ENCODE measurements at places on chromosomes 6 and 20.

DNA sequence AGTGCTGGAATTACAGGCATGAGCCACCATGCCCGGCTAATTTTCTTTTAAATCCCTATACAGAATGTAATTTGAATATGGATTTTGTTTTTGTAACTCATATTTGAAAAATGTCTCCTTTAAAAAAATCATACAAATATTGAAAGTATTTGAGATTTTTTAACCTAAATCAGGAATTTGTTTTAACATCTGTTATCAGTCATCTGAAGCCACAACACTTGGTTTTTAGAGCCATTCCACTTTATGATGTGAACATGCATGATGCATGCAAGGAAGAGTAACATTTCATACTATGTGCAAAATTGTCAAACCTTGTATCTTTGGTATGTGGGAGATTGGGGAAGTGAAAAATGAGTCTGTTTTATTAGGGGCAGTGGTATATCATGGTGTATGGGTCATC, 124.5 kb upstream of the AHI1 start:
- no peak for DNase-seq

DNA sequence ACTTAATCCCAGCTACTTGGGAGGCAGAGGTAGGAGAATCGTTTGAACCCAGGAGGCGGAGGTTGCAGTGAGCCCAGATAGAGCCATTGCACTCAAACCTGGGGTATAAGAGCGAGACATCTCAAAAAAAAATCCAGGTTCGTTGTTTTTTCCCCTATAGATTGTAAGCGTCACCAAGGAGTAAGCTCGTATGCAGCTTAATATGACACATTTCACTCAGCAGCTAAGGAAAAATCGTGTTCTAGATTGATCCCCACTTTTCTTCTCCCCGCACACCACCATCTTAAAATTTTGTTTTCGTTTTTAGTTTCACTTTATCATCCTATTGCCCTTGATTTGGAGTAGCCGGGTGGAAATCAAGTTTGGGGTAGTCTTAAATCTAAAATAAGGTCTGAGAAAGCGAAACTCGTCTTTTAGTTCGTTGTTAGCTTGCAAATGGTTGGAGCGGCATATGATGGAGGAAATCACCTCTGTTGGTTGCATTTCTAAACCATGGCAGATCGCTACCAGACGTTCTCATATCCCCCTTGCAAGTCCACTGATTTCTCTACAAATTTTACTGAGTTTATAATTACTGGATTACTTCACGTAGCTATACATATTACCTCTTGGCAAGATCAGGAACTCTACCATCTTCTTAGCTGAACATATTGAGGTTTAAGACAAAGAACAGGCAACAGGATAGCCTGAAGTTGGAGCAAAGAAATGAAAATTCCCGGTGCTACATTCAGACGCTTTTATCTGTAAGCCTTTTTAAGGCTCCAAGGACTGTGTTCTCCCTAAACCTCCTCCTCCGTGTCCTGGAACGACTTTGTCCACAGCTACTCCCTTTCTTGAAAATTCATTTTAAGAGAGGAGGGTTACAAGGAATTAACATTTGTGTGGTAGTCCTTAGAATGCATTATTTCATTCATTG, 91.1 kb upstream of the BTN3A2 start:
- DNase-seq, result no peak

DNA sequence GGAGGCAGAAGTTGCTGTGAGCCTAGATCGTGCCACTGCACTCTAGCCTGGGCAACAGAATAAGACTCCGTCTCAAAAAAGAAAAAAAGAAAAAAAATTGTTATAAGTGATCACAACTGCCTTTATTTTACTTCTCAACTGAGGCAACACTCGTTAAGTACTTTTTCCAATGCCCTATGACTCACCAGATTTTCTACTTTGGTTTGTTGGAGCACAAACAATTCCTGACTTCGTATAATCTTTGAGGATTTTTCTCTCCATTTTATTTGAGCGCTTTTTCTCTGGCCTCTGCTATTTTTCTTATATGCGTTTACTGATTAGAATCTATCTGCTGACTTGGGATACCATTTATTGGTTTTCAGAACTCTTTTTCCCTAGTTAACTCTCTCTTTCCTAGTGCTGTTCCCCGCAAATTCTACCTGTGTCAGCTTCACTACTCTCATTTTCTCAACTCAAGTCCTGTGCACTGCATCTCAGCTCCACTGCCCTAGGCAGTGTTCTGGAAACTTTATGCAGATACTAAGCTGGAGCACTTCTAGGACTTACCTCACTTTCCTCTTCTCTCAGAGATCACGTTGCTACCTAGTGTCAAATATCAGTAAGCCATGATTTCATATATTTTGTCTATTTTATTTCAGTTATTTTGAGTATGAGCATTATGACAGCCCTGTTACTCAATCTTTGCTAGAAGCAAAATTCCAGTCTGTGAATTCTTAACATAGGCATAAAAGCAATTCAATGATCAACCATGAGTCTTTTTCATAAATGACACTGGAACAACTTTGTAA, 1120.1 kb upstream of the CITED2 start:
- DNase-seq, result no peak

- DNase-seq, result no peak
These were observed 2.1 kb downstream of the SLC35B2 start for GRCh38 chr6:44255105-44255808.

Data from heart right ventricle (tissue), 16 donors.